ENCODE measurements at places on chromosomes 1 and 21. TPM values are rescaled to one million over a fixed set of nuclear protein-coding genes. Genes with fewer than 3 reads are reported as not detected.

DNA sequence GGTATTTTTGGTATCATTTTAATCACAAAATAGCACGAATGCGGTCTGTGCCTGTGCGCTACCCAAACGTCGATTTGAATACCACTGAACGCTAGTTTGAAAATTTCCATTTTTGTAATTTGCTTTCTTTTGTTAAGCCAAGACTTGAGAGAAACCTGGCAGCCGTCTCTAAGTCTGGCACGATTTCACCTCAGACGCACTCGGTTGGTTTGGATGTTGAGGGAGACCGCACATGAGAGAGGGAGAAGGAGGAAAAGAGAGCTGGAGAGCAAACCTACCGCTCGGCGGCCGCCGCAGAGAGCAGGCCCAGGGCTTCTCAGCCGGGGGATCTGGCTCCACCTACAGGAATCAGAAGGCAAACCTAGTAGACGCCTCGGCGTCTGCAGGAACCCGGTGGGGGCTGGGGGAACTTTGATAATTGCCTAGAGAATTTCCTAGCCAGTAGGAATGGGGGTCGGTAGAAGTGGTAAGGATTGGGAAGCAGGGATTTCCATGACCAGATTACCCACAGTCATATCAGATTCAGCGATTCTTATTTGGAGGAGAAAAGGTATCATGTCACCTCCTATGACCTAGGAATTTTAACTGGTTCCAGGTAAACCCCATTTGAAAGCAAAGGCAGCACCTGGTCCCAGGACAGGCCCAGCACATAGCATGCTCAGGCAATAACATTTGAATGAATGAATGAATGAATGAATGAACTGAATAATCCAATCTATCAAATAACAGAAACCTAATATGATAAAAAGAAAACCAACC, 83.2 kb downstream of the TM2D1 start:
- H3K36me3 ChIP-seq, result no peaks in the 10 kb centered on the region
- H3K27me3 ChIP-seq, result no peaks in the 10 kb centered on the region
- peak; percentile 65 for DNase-seq
- no peaks in the 10 kb centered on the region for H3K4me1 ChIP-seq

DNA sequence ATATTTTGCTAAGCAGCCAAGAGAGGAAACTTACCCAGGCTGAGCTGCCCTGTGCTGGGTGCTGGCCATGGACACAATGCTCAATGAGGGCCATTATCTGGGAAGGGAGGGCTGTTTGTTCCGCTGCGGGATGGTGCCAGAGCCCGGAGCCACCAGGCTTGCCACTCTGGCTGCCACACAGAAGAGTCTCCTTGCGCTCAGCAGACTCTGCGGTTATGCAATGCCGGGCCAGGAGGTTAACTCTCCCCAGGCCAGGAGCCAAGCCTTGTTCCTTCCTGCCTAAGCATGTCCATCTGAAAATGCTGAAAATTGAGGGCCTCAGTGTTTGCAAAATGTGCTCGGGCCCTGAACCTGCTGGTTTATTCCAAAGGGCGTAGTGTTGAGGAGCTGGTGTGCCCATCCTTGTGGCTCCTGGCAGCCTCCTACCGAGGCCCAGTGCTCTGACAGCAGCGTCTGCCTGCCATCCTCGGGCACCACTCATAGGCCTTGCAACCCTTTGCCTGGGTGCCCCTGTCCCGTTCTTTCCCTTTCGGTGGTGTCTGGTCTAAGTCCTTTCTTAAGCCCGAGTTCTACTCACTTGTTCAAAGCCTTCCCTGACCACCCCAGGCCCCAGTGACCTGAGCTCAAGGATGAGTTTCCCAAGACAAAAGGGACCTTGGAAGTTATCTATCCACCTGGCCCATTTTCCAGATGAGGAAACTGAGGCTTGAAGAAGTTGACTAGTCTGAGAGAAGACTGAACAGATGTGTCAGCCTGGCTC, 133.8 kb upstream of the EDN2 start:
- no peak overlapping the region for H3K4me3 ChIP-seq
- H3K4me1 ChIP-seq, result peaks cover 15% of the 10 kb centered on the region
- H3K27ac ChIP-seq, result peak overlapping the region; percentile 49
- no peaks in the 10 kb centered on the region for H3K36me3 ChIP-seq

DNA sequence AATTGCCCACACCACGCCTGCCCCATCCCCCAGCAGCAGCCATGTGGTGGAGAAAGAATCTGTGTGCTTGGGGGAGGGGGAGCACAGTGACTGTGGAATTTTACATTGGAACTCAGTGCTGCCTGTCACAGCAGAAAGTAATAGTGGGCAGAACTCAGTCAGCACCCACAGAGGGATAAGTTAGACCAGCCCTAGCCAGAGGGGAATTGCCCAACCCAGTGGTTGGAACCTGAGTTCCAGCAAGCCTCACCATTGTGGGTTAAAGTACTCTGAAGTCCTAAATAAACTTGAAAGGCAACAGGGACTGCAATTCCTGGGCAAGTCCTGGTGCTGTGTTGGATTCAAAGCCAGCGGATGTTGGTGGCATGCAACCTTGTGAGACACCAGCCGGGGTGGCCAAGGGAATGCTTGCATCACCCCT, 88.8 kb downstream of the MRPL39 start:
- no peaks in the 10 kb centered on the region for H3K4me1 ChIP-seq
- DNase-seq, result no peak
- no peak overlapping the region for H3K4me3 ChIP-seq
- H3K27me3 ChIP-seq, result no peaks in the 10 kb centered on the region
- H3K36me3 ChIP-seq, result no peaks in the 10 kb centered on the region

DNA sequence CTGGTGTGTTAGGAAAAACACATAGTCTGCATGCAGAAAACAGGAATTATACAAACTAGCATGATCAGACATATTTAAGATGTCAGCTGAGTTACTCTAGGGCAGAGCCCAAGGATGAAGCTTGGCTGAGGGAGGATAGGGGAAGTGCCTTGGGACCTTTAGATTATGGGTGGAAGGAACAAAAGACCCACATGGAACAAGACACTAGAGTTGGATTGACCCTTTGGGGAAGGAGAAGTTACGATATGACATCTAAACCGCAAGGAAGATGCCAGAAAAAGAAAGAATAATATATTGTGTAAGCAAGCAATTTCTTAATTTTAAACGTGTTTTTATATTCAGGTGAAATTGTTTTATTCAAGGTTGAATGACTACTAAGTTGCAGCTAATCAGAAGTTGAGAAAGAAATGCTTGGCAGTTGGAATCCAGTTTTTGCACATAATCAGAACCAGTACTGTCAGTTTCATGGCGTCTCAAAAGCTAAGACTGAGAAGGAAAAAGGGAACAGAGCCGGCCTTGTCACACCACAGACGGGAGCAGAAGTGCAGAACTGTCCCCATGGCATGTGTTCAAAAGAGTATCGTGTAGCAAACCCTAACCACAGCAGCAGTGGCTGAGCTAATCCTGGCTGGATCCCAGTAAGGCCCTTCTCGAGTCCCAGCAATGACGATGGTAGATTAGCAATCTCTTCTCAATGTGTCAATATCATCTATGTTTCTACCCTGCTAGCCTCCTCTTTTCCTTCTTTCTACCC, 31.2 kb upstream of the IFNAR2 start:
- peaks cover 28% of the 10 kb centered on the region for H3K4me1 ChIP-seq
- no peak overlapping the region for H3K27ac ChIP-seq
- DNase-seq, result peak; percentile 79
- no peaks in the 10 kb centered on the region for H3K36me3 ChIP-seq
- no peak overlapping the region for H3K4me3 ChIP-seq

GRCh38 chr1:244406337-244406736, 45.4 kb downstream of the ADSS2 start:
- DNase-seq, result no peak
- no peaks in the 10 kb centered on the region for H3K27me3 ChIP-seq
- H3K36me3 ChIP-seq, result peaks cover 9% of the 10 kb centered on the region
- H3K4me3 ChIP-seq, result no peak overlapping the region
- no peak overlapping the region for H3K27ac ChIP-seq

GRCh38 chr1:184486761-184487445, 100.1 kb downstream of the C1orf21 start:
- no peaks in the 10 kb centered on the region for H3K27me3 ChIP-seq
- peak; percentile 25 for DNase-seq
- H3K4me3 ChIP-seq, result no peak overlapping the region
- H3K27ac ChIP-seq, result peak overlapping the region; percentile 38
- H3K36me3 ChIP-seq, result no peaks in the 10 kb centered on the region

DNA sequence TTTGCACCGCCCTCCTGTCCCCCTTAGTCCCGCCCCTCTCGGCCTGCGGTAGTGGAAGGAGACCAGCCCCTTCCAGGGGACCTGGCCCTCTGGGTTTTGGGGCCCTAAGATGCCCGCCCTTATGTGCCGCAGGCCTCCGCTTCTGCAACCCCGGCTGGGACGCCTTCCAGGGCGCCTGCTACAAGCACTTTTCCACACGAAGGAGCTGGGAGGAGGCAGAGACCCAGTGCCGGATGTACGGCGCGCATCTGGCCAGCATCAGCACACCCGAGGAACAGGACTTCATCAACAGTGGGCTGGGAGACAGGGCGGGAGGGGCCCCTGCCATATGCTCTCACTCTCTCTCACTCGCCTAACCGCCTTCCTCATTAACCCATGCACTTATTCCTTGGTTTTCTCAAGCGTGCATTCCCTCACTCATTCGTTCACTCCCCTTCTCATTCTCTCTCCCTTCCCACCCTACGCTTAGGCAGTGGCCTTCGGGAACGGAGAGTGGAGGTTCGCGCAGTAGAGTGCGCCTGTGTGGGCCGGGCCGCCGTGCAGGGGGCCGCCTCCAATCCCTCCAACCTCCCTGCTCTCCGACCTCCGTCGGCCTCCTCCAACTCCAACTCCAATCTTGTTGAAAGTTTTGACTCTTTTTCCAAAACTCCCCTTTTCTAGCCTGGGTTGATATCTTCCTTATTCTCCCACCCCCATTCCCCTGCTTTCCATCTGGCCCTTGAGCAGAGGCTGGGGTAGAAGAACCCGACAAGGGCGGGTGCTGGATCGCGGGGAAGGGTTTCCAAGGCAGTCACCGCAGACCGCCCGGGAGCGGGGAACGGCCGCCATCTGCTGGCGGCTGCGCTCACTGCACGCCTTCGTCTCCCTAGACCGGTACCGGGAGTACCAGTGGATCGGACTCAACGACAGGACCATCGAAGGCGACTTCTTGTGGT, 15.2 kb downstream of the BCAN start:
- peak; percentile 78 for DNase-seq
- peaks cover 44% of the 10 kb centered on the region for H3K4me1 ChIP-seq
- H3K4me3 ChIP-seq, result no peak overlapping the region
- no peak overlapping the region for H3K27ac ChIP-seq
- no peaks in the 10 kb centered on the region for H3K36me3 ChIP-seq

- DNase-seq, result no peak
- no peaks in the 10 kb centered on the region for H3K36me3 ChIP-seq
- no peaks in the 10 kb centered on the region for H3K27me3 ChIP-seq
- H3K4me1 ChIP-seq, result peaks cover 11% of the 10 kb centered on the region
Observed at GRCh38 chr1:209879539-209879938, 51.8 kb downstream of the UTP25 start.

DNA sequence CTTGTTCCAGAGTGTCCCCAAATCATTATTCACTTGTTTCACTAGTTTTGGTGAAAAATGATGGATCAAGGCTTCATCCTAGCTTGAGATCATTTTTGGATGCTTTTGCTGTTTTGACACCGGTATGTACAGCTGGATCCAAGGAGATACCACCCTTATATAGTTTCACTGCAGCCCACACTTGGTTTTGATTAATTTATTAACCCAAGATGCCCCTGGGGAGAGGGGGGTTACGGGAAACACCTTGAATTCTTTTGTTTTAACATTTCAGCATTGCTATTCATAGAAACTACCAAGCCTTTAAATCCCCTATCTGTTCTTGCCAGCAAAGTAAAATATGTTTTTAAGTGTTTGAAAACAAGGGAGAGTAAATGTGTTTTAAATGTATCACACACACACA, 457.7 kb upstream of the RUNX1 start:
- H3K27me3 ChIP-seq, result no peaks in the 10 kb centered on the region
- DNase-seq, result no peak
- no peaks in the 10 kb centered on the region for H3K36me3 ChIP-seq
- no peak overlapping the region for H3K4me3 ChIP-seq
- no peak overlapping the region for H3K27ac ChIP-seq

GRCh38 chr1:7398982-7399381, 372.1 kb upstream of the VAMP3 start:
- no peak overlapping the region for H3K4me3 ChIP-seq
- H3K36me3 ChIP-seq, result no peaks in the 10 kb centered on the region
- DNase-seq, result no peak
- H3K27me3 ChIP-seq, result no peaks in the 10 kb centered on the region
- no peaks in the 10 kb centered on the region for H3K4me1 ChIP-seq
- H3K27ac ChIP-seq, result no peak overlapping the region

Gene LCE1B
- total RNA-seq, result not detected

Gene PAQR6
- 0.33 TPM for total RNA-seq

Gene ADAM30
- total RNA-seq, result not detected

Gene IFI6
- 54.0 TPM for total RNA-seq

Gene PTPN7
- total RNA-seq, result 1.6 TPM

Gene WASF2
- total RNA-seq, result 36.1 TPM

Gene DMBX1
- total RNA-seq, result not detected
